ENCODE measurements at places on chromosomes 7 and 10.

- DNase-seq: no peak
Measured at GRCh38 chr10:68446179-68446578, 25.6 kb downstream of the DNA2 start.

- DNase-seq: no peak
Measured at GRCh38 chr7:91519241-91520158, 255.3 kb downstream of the FZD1 start.

- DNase-seq: no peak
Measured at GRCh38 chr10:110433740-110434139, 64.0 kb upstream of the DUSP5 start.

GRCh38 chr7:103666326-103666725 lies 220.3 kb upstream of the SLC26A5 start:
- DNase-seq: no peak

GRCh38 chr10:48324580-48324979 lies 18.1 kb downstream of the MAPK8 start:
- DNase-seq: no peak

DNA sequence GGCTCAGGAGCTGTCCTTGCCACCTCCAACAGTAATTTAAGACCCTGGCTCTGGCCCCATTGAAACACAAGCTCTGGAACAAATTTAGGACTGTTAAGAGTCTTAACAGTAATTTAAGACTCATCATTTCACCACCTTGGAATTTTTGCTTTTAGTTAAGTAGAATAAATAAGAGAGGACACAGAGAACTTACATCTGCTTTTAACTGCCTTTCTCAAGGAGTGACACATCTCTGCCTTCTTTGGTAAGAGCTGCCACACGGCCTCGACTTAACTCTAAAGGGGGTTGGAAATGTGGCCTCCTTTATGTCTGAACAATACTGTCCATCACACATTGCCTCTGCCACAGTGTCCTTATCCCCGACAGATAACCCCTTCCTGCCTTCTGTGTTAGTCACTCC lies 77.9 kb downstream of the HERPUD2 start:
- no peak for DNase-seq

- no peak for DNase-seq
Measured at GRCh38 chr7:88202278-88202677, 17.6 kb downstream of the SRI start.

Data from posterior cingulate gyrus (tissue), 11 donors.